ENCODE measurements at places on chromosomes 3 and 15. TPM values are rescaled to one million over a fixed set of nuclear protein-coding genes. Genes with fewer than 3 reads are reported as not detected.

The MESP2 gene
- not detected for total RNA-seq

The SAXO2 gene
- total RNA-seq = 13.9 TPM

The GATM gene
- 2.0 TPM for total RNA-seq

The AHSG gene
- total RNA-seq = not detected

The DISP2 gene
- 0.60 TPM for total RNA-seq

The TP63 gene
- 0.17 TPM for total RNA-seq

The KY gene
- not detected for total RNA-seq

The POLQ gene
- 32.1 TPM for total RNA-seq

The AADACL2 gene
- not detected for total RNA-seq
